ENCODE measurements at places on chromosomes 16 and 17. TPM values are rescaled to one million over a fixed set of nuclear protein-coding genes. Genes with fewer than 3 reads are reported as not detected.

CFAP97D1 gene
- total RNA-seq, result not detected

DNA sequence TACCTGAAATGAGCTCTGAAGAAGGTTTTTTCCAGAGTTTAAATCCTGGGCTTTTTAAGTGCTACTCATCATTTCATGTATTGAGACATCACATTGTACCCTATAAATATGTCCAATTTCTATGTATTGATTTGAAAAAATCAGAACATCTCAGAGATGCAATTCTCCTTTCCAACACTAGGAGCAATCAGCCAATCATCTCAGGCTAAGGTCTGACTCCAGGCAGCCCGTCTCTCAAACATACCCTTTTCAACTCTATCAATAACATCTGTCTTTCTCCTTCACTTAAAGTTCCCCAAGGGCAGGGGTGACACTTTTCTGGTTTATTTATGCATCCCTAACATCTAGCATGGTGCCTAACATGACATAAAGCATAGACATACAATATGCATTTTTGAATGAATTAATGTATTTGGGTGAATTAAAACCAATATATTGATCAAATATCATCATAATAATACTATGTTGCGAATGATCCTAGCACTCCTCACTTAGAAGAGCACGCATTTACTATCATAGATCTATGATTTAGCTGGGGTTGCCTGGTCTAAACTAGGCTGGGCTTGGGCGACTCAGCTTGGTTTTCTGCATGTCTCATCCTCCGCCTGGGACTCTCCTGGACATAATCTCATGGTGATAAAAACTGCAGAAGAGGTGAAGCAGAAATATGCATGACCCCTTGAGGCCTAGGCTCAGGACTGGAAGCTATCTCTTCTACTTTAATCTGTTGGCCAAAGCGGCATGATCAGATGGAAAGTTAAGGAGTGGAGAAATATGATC lies 5.2 kb upstream of the CDH11 start:
- no peak overlapping the region for H3K27ac ChIP-seq
- no peaks in the 10 kb centered on the region for H3K36me3 ChIP-seq
- H3K4me1 ChIP-seq, result no peaks in the 10 kb centered on the region
- H3K27me3 ChIP-seq, result no peaks in the 10 kb centered on the region

DNA sequence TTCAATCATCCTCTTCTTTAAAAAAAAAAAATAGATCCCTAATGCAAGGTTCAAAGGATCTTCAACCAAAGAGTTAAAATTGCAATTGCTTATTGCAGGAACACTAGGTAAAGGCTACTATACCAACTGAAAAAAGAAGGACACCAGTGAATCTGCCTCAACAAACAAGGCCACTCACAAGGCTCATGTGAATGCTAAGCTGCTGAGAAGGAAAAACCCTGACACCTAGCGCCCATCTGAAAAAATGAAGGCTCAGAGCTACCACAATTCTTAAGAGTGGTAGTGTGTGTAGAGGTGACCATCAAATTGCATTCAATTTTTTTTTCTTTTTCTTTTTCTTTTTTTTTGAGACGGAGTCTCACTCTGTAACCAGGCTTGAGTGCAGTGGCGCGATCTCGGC lies 201.6 kb upstream of the C17orf78 start:
- no peak overlapping the region for H3K4me3 ChIP-seq
- no peaks in the 10 kb centered on the region for H3K4me1 ChIP-seq
- H3K27me3 ChIP-seq, result no peaks in the 10 kb centered on the region
- peaks cover 11% of the 10 kb centered on the region for H3K36me3 ChIP-seq

GFAP gene
- total RNA-seq, result not detected

TMEM235 gene
- total RNA-seq, result not detected

DNA sequence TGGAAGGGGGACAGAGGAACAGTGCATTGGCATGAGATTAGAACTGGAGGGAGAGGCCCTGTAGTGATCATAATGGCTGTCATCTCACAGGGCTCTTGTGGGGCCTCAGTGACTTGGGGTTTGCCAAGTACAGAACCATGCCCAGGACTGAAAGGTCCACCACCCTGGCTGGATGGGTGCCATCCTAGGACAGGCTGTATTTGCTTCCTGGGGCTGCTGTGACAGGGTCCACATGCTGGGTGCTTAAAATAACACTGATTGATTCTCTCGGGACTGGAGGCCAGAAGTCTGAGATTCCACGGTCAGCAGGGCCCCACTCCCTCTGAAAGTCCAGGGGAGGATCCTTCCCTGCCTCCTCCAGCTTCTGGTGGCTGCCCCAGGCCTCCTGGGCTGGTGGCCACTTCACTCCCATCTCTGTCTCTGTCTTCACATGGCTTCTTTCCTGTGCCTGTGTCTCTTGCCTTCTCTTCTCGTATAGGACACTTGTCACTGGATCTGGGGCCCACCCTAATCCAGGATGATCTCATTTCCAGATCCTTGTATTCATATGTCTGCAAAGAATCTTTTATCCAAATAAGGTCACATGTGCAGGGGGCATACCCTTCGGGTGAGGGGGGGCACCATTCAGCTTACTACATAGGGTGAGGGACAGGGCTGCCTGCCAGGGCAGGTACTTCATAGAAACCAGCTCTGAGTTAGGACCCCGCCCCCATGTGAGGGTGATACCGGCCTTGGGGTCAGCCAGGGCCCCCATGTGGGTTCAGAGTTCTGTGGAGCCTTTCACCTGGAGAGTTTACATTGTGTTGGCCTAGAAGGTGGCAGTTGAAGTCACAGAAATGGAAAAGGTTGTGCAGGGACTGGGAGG lies 52.6 kb downstream of the USP22 start:
- H3K27me3 ChIP-seq, result no peaks in the 10 kb centered on the region
- no peak overlapping the region for H3K4me3 ChIP-seq
- no peaks in the 10 kb centered on the region for H3K36me3 ChIP-seq
- H3K4me1 ChIP-seq, result no peaks in the 10 kb centered on the region
- no peak overlapping the region for H3K27ac ChIP-seq

DNA sequence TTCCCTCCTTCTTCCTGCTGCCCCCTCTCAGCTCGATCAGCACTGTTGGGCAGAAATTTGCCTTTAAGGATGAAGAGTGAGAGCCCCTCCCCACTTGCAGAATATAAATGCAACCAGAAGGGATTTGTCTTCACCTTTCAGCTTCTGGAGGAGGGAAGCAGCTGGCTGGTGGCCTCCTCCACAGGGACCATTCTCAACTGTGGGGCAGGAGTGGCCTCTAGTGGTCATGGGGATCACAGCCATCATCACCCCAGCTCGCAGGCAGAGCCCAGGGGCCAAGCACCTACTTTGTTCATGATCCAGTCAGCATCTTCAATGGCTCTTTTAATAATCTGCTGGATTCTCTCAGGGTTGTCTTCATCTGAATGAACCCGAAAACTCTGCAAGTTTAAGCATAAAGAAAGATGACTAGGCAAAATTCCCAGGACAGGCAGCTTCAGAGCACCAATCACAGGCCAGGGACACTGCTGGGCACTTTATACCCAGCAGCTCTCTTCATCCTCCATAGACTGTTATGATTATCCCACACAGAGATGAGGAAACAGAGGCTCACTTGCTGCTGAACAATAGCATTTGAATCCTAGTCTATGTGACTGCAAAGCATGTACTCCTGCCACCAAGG lies 13.1 kb downstream of the LYRM9 start:
- no peaks in the 10 kb centered on the region for H3K27me3 ChIP-seq
- H3K4me3 ChIP-seq, result no peak overlapping the region
- peak; percentile 57 for DNase-seq
- H3K27ac ChIP-seq, result no peak overlapping the region

DNA sequence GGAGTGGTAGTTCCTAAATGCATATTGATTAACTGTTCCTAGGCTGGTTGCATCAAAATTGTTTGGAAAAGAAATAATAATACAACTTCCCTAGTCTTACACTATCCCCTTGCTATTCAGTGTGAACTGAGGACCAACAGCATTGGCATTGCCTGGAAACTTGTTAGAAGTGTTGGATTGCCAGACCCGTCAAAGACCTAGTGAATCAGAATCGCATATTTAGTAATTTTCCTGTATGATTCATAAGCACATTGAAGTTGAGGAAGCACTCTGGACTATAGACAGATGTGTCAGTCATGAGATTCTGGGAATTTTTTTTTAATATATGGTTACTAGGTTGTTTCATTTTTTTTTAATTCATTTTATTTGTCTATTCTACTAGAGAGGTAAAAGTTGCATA lies 34.7 kb upstream of the KCNJ16 start:
- H3K4me1 ChIP-seq, result no peaks in the 10 kb centered on the region
- no peak overlapping the region for H3K4me3 ChIP-seq
- no peak overlapping the region for H3K27ac ChIP-seq
- no peaks in the 10 kb centered on the region for H3K27me3 ChIP-seq

GRCh38 chr16:73000020-73000906 lies 47.7 kb downstream of the ZFHX3 start:
- H3K36me3 ChIP-seq, result no peaks in the 10 kb centered on the region
- no peak overlapping the region for H3K4me3 ChIP-seq
- no peak overlapping the region for H3K27ac ChIP-seq
- no peaks in the 10 kb centered on the region for H3K4me1 ChIP-seq
- no peaks in the 10 kb centered on the region for H3K27me3 ChIP-seq
- no peak for DNase-seq

DNA sequence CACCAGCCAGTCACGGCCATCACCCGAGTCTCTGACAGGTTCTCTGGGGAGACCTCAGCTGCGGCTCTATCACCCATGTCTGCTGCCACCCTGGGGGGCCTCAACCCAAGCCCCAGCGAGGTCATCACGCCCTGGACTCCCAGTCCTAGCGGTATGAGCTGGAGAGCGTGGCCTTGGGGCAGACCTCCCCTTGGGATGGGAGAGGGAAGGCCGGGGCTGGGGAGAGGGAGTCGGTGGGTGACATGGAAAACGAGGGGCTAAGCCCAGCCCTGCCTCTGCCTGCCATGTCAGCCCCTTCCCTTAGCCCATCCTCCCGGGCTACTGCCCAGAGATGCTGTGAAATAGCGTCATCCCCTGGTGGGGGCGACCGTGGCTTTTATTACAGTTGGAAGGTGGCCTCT lies 8.7 kb downstream of the SMTNL2 start:
- no peak overlapping the region for H3K27ac ChIP-seq
- H3K27me3 ChIP-seq, result no peaks in the 10 kb centered on the region
- H3K4me3 ChIP-seq, result no peak overlapping the region
- no peaks in the 10 kb centered on the region for H3K36me3 ChIP-seq

MMP2 gene
- total RNA-seq, result 0.49 TPM

- peaks cover 58% of the 10 kb centered on the region for H3K4me1 ChIP-seq
- no peak overlapping the region for H3K27ac ChIP-seq
- H3K4me3 ChIP-seq, result no peak overlapping the region
- H3K36me3 ChIP-seq, result no peaks in the 10 kb centered on the region
- no peak for DNase-seq
These were observed 22.2 kb upstream of the RIPOR1 start for GRCh38 chr16:67506468-67506867.
